ENCODE measurements at places on chromosomes 2 and 18.

- DNase-seq, result no peak
Observed at GRCh38 chr18:25109484-25109883, 242.5 kb downstream of the ZNF521 start.

DNA sequence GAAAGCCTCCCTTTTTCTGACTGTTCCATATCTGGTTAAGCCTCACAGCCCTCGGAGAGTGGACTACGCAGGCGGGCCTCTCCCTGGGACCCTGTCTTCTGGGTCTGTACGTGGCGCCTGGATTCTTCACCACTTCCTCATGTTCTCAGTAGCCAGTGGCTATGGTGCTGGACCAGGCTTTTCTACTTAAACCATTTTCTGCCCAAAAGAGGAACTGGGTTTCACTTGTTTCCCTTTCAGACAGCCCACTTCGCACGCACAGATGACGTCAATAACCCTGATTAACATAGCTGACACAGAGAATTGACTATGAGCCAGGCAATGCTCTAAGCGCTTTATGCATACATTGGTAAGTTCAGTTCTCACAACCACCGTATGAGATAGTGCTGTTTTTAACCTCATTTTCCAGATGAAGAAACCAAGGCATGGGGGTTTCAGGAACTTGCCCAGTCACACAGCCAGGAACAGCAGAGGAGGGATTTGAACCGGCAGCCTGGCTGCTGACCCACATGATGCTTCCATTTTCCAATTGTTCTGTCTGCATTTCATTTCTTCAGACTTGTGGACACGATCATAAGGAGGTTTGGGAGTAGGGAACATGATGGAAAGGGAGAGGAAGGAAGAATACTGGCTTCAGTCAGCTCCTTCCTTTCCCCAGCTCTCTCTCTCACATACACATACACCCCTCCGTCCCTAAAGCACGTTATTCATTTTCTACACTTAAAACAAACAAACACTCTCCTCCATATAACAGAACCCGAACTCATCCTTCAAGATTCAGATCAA, 41.7 kb downstream of the MYOM1 start:
- no peak for DNase-seq

DNA sequence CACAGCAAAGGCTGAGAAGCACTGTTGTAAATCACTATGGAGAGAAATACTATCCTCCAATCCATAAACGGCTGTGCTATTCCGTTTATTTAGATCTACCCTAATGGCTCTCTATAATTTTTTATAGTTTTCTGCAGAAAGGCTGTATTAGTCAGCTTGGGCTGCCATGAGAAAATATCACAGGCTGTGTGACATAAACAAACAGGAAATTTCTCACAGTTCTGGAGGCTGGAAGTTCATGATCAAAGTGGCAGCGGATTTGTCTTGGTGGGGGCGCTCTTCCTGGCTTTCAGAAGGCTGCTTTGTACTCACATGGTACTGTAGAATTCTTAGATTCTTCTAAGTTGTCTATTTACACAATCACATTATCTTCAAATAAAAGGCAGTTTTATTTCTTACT, 44.1 kb downstream of the C1D start:
- DNase-seq, result no peak

- DNase-seq, result no peak
Observed at GRCh38 chr2:38131676-38132075, 55.7 kb upstream of the CYP1B1 start.

- DNase-seq, result no peak
Observed at GRCh38 chr2:142058149-142058548, 72.7 kb downstream of the LRP1B start.

DNA sequence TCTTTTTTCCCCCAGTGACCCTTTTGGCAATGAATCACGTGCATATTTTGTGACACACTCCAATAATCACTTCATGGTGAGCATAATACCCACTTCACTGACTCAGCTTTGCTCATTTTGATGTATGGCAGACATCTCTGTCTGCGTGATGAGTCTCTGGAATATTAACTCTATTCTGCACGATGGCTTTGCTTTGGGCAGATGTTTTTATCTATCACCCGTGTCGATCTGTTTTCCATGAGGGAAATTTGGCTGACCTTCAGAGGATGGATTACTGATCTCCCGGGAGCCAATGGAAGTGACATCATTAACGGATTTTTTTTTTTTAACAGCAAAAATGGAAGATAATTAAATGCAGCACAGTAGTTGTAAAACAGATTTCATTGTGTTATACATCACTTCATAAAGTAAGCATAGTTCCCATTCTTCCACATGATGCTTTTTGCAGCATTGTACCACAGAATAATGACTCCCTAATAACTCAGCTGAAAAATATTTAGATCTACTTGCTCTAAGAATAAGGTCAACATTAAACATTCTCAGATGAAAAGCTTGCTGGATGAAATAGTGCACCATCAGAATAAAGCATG, 29.8 kb downstream of the CDC42EP3 start:
- no peak for DNase-seq

GRCh38 chr2:233350708-233351107, 3.6 kb upstream of the DGKD start:
- DNase-seq, result no peak

DNA sequence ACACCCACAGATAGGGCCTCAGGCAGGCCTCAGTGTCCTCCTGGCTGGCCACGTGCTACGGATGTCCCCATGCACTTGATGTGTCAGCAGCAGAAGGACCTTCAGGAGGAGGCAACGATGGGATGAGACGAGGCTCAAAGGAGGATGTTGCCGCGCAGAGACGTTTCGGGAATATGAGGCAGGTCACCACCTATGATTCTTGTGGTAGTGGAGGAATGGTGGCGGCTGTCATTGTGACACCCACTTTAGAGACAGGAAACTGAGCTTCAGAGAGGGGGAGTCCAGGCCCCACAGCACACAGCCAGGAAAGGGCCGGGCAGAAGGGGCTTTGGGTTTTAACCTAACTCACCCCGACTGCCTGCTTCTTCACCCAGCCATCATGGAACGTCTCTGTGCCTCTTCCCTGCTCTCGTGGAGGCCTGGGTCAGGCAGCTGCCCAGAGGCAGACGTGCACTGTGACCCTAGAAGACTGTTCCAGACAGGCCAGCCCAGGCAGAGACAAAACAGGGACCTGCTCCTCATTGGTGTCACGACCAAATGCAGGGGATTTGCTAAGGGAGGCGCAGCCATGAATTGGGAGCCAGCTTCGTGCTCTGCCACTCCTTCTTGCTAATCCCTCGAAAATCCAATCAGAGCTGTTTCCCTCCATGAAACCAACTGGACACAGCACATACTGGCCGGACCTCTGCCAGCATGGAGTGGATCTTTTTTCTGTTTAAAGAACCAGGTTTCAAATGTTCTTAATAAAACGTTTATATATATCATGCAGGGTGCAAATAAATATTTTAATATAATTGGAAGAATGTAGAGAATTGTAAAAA, 169.2 kb downstream of the ASB1 start:
- DNase-seq, result no peak

- no peak for DNase-seq
Observed at GRCh38 chr2:105977212-105977611, 216.9 kb downstream of the UXS1 start.

DNA sequence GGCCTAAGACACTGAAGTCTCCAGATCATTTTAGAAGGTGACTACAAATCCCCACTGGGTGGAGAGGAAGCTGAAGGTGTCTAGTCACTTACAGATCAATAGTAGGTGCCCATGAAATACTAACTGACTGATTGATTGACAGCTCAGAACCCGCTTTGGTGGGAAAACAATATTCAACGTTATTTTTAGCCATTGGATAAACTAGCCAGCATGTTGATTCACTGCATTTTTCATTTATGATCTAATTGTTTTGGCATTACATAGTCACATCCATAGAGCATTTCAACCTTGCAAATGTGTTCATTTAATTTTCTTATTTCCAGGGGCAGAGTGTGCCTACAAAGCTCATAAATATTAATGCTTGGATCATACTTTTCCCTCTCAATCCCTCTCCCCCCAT, 162.3 kb downstream of the MREG start:
- no peak for DNase-seq

- DNase-seq, result no peak
Observed at GRCh38 chr2:65991381-65992197, 443.3 kb upstream of the MEIS1 start.

DNA sequence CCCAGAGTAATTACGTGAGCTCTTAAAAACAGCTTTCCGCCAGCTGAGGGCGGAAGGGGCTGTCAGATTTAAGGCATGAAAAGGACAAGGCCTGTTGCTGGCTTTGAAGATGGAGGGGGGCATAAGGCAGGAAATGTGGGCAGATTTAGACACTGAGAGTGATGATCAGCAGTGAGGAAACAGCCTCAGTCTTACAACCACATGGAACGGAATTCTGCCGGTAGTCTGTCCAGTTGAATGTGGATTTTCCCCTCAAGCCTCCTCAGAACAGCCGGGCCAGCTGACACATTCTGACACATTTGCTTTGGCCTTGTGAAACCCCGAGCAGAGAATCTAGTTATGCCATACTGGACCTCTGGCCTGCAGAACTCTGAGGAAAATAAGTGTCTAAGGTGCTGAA, 16.6 kb downstream of the POLE4 start:
- no peak for DNase-seq

- no peak for DNase-seq
Observed at GRCh38 chr2:106205488-106205887, 11.4 kb upstream of the UXS1 start.

GRCh38 chr2:171289316-171289715, 128.6 kb upstream of the TLK1 start:
- DNase-seq, result no peak

DNA sequence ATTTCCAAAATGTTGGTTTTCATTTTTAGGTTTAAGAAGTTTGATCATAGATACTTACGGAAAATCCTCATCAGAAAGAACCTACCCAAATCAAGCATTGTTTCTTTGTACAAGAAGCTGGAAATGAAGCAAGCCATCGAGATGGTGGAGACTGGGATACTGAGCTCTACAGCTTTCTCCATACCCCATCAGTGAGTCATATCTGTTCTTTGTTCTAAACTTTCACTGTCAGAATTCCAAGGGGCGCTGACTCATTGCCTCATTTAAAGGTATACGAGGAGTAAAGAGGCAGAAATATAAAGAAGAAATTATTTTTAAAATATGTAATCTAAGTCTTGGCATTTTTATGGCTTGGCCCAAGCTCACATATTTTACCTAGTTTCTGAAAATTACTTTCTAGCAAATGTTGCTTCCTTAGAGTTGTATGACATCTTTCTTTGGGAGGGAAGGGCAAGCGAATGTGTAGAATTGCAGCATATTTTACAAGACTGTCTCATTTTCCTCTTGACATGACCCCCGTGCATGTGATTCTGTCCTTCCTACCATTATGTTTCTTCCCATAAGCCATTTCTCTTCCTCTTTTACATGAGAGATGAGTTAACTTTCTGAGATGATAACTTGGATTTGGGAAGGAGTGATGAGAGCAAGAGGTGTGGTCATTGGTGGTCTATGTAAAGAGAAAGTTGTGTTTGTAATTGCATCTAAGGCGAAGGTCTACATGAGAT, 41.2 kb downstream of the SLC9A4 start:
- DNase-seq, result no peak

- no peak for DNase-seq
Observed at GRCh38 chr2:230541934-230542380, 126.0 kb downstream of the SP100 start.

GRCh38 chr2:8761529-8762164, 75.8 kb downstream of the KIDINS220 start:
- no peak for DNase-seq

GRCh38 chr2:72159211-72159993, 11.7 kb upstream of the CYP26B1 start:
- no peak for DNase-seq

GRCh38 chr18:35458677-35459441, 38.9 kb downstream of the INO80C start:
- DNase-seq, result no peak

- no peak for DNase-seq
Observed at GRCh38 chr2:5140347-5140746, 551.8 kb upstream of the SOX11 start.

DNA sequence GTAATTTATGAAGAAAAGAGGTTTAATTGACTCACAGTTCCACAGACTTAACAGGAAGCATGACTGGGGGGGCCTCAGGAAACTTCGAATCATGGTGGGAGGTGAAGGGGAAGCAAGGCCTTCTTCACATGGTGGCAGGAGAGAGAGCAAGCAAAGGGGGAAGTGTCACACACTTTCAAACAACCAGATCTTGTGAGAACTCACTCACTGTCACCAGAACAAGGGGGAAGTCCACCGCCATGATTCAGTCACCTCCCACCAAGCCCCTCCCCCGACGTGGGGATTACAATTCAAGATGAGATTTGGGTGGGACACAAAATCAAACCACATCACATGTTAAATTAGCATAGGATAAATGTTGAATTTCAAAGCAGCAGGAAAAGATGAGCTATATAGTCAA, 56.2 kb downstream of the STRADB start:
- no peak for DNase-seq

GRCh38 chr2:46849721-46850556, 65.7 kb downstream of the MCFD2 start:
- DNase-seq, result no peak

- DNase-seq, result no peak
Observed at GRCh38 chr18:10349561-10349960, 104.9 kb upstream of the APCDD1 start.

GRCh38 chr2:133266926-133267590, 301.2 kb downstream of the NCKAP5 start:
- no peak for DNase-seq

- no peak for DNase-seq
Observed at GRCh38 chr18:63905361-63905760, 2.4 kb upstream of the SERPINB10 start.

GRCh38 chr18:79490626-79491041, 94.9 kb downstream of the NFATC1 start:
- DNase-seq, result no peak

DNA sequence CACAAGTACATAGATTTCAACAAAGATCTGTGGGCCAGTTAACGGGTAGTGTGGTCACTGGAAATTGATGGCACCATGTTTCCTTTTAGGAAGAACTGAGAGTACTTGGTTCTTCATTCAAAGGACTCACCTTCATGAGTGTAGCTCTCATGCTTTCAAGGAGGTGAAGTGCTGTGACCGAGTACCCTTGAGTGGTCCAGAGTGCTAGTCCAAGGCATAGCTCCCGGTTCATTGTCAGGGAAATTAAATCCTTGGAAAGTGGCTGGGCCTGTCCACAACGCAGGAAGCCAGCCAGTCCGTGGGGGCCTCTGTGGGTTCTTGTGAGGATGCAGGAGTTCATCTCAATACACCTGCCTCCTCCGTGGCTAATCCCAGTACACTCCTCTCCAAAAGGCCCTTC, 295.1 kb downstream of the GALR1 start:
- DNase-seq, result no peak

DNA sequence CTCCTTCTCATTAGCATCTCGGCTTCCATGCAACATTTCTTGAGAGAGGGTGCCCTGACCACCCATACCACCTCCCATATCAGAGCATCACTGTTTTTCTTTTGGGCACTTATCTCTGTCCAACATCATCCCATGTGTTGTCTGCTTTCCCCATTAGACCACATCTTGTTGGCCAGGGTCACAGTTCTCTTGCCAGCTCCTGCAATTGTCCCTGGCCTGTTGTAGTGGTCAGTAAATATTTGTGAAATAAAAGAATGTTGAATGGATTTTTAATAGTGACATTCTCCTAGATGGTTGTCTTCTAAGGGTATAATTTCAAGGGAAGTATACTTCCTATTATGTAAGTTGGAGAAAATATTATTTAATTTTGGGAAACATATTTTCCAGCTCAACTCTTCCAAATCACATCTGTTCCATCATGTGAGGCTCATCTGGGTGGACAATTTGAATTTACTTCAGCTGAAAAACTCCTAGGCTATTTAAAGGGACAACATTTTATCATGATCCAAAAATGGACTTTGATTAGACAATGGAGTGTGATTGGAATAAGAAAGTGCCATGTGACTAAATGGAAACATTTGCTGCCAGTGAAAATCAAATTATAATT, 83.0 kb downstream of the MOGAT1 start:
- DNase-seq, result no peak
